ENCODE measurements at places on chromosomes 7 and 10. TPM values are rescaled to one million over a fixed set of nuclear protein-coding genes. Genes with fewer than 3 reads are reported as not detected.

HOXA5 gene
- total RNA-seq = 4.2 TPM

APBB1IP gene
- not detected for total RNA-seq

FOXI2 gene
- total RNA-seq = not detected

CLDN4 gene
- not detected for total RNA-seq

BAMBI gene
- 1.3 TPM for total RNA-seq

All from epithelial cell of umbilical artery (primary cell).